Fibroblast of upper back skin (primary cell): ENCODE measurements at places on chromosomes 6 and 20.

DNA sequence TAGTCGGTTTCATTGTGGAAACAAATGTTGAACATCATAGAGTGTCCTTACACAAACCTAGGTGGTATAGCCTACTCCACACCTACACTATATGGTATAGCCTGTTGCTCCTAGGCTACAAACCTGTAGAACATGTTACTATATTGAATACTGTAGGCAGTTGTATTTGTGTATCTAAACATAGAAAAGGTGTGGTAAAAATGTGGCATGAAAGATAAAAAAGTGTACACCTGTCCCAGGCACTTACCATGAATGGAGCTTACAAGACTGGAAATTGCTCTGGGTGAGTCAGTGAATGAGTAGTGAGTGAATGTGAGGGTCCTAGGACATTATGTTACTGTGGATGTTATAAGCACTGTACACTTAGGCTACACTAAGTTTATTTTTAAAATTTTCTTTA lies 103.0 kb downstream of the ZFAND3 start:
- DNase-seq: no peak

DNA sequence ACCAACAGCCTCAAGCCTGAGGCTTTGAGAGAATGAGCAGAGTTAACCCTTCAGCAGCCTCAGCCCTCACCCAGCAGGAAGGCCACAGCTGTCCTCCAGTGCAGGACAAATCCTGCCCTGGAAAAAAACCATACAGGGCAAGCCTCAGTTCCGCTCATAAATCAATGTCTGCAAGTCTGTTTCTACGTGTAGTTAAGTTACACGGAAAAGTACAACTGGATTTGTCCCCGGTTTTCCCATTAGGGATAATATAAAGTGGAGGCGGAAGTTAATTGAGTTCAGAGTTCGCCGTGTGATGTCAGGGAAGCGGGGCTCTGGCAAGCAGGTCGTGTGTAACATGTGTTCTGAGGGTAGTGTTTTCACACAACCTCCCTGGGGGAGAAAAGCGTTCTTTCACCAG lies 44.2 kb upstream of the EYA2 start:
- no peak for DNase-seq

DNA sequence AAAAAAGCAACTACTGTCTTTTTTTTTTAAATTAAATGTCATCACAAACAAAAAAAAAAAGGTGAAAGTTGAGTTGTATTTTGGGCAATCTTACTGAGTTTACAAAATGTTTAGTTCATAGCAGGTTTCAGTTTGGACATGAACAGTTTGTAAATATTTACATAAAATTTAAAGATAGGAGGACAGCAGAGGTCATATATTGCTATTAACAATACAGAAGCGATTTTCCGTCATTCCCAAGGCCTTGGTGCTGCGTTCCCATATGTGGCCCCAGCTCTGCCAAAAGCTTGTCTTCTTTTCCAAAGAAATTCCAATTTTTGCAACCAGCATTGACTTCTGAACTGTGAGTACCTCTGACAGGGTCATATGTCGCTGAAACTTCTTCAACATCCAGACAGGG lies 5.1 kb downstream of the BACH2 start:
- DNase-seq: no peak

- peak; percentile 28 for DNase-seq
These were observed 145.6 kb upstream of the MANEA start for GRCh38 chr6:95431637-95432228.

- no peak for DNase-seq
These were observed 25.3 kb downstream of the CTCFL start for GRCh38 chr20:57499676-57500075.

DNA sequence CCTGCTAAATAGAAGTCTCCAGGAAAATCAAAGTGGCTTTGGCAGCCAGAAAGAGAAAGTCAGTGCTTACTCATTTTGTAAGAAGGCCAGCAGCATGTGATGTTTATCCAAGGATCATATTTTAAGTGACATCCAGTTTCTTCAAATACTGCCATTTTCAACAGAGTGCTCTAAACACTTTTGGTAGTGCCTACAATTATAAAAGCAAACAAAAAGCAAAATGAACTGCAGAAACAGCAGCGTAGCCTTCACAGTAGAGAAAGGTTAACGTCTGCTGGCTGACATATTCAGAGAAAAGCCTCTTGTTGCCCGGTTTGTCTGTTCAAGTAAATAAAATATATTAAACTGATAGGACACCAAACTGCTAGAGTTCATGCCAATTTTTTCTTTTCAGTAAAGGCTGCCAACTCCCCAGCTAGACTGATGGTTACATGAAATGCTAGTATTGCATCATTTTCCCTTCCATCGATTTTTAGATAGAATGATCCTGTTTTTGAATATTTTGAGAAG lies 705.7 kb upstream of the SLC35B3 start:
- peak; percentile 33 for DNase-seq

GRCh38 chr20:15890407-15890982 lies 682.8 kb downstream of the KIF16B start:
- DNase-seq: peak; percentile 51

DNA sequence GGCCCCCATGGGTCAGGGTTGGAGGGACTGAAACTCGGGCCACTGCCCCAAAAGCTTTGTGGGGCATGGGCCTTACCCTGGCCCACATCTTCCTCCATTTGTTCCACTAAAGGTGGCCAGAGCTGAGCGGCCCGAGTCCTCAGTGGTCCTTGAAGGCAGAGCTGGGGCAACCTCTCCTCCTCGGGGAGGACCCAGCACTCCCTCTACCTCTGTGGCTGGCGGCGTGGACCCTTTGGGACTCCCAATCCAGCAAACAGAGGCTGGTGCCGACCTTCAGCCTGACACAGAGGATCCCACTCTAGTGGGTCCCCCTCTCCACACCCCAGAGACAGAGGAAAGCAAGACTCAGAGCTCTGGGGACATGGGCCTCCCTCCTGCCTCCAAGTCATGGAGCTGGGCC lies 9.3 kb downstream of the LPIN3 start:
- DNase-seq: no peak

- no peak for DNase-seq
These were observed 9.8 kb downstream of the SLC17A5 start for GRCh38 chr6:73644030-73644429.

DNA sequence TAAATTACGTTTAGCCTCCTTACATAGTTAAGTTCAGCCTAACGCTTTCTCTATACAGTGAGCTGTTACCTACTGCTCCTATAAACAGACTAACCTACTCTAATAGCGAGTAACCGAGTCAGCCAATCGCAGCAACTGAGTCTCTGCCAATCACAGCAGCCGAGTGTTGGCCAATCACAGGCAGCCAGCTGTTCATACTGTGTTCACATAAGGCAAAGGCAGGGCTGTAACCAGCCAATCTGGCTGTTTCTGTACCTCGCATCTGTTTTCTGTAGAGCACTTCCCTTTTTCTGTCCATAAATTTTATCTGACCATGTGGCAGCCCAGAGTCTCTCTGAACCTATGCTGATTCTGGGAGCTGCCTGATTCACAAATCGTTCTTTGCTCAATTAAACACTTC lies 263.9 kb upstream of the JARID2 start:
- DNase-seq: no peak

DNA sequence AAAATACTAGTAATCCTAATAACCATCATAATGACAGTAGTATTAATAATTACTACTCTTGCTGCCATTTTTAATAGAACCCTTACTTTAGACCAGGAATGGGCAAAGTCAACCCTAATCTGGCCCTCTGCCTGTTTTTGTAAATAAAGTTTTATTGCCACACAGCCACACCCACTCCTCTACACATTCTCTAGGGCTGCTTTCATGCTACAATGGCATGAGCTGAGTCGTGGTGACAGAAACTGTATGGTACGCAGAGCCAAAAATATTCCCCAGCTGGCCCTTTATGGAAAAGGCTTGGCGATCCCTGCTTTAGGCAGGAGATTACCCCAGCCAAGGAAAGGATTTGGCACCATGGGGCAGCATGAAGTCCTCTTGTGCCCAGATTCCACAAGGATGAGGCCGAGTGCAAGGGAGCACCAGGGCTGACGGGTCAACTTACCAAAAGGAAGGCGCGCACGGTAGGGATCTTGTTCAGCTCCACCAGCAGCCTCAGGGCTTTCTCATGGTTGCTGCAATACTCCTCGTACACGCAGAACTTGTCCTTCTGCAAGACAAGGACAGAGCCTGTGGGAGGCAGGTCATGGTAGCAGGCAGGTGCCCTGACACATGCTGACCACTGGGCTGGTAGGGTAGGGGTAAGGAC lies 93.6 kb downstream of the PREX1 start:
- DNase-seq: no peak

GRCh38 chr6:12749531-12750379 lies 33.2 kb downstream of the PHACTR1 start:
- DNase-seq: no peak

GRCh38 chr6:46296586-46296985 lies 125.8 kb upstream of the ENPP5 start:
- no peak for DNase-seq

GRCh38 chr6:7050004-7050403 lies 57.8 kb upstream of the RREB1 start:
- DNase-seq: no peak

- DNase-seq: no peak
These were observed 101.5 kb upstream of the DUSP22 start for GRCh38 chr6:190596-191395.

- no peak for DNase-seq
These were observed 22.7 kb upstream of the ZDHHC14 start for GRCh38 chr6:157358287-157358686.

GRCh38 chr6:164185471-164185871 lies 771.0 kb downstream of the QKI start:
- no peak for DNase-seq

GRCh38 chr6:159729598-159730331 lies 2.5 kb downstream of the WTAP start:
- no peak for DNase-seq

- no peak for DNase-seq
These were observed 3.2 kb upstream of the SIRPA start for GRCh38 chr20:1892119-1892385.

- no peak for DNase-seq
These were observed 29.6 kb downstream of the PCNA start for GRCh38 chr20:5090191-5090590.

GRCh38 chr6:15763837-15764236 lies 101.0 kb upstream of the DTNBP1 start:
- peak; percentile 78 for DNase-seq

DNA sequence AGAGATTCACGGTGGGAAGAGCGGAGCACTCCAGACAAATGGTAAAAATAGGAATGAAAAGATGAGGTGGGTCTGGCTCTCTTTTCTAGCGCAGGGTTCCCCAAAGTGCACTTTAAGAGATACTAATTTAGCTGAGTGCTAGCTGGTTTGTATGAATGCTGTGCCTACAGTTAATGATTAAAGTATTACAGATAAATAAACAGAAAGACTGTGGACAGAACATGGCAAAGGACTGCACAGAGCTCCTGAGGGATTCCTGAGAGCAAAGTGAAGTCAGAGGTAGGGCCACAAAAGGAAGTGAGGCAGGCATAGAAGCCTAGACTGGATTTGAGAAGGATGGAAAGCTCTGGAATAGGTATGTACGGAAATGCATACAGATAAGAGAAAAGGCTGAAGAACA lies 114.5 kb downstream of the INSM1 start:
- no peak for DNase-seq

DNA sequence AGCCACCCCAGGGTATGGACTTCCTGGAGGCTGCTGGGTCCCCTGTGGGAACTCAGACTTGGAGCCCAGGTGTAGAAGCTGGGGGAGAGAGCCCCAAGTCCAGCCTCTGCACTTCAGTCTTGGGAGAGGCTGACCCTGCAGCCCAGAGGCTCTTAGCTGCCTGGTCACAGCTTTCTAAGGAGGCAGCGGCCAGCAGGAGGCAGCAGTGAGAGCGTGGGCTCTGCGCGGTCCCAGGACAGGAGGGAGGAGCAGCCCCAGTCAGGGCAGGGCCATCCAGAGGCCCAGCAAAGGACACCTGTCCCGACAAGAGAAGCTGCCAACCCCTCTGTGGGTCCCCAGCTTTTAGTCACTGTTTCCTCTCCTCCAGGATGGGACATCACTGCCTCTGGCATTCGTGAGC lies 9.4 kb downstream of the TREML2 start:
- DNase-seq: no peak

DNA sequence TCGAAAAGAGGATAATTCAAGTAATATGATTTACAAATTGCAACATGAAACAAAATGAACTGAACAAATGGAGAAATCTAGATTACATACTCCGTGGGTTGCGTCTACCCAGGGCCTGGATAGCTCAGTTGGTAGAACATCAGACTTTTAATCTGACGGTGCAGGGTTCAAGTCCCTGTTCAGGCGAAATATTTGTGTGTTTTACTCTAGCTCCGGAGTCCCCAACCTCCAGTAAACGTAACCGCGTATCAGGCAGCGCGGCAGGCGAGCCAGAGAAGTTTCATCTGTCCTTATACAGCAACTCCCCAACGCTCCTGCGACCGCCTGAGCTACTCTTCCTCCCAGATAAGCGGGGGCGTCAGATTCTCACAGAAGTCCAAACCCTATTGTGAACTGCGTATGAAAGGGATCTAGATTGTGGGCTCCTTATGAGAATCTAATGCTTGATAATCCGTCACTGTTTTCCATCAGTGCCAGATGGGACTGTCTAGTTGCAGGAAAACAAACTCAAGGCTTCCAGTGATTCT lies 176.1 kb downstream of the TRIM27 start:
- DNase-seq: peak; percentile 68

- DNase-seq: no peak
These were observed 203.2 kb downstream of the MOXD1 start for GRCh38 chr6:132198040-132198439.

DNA sequence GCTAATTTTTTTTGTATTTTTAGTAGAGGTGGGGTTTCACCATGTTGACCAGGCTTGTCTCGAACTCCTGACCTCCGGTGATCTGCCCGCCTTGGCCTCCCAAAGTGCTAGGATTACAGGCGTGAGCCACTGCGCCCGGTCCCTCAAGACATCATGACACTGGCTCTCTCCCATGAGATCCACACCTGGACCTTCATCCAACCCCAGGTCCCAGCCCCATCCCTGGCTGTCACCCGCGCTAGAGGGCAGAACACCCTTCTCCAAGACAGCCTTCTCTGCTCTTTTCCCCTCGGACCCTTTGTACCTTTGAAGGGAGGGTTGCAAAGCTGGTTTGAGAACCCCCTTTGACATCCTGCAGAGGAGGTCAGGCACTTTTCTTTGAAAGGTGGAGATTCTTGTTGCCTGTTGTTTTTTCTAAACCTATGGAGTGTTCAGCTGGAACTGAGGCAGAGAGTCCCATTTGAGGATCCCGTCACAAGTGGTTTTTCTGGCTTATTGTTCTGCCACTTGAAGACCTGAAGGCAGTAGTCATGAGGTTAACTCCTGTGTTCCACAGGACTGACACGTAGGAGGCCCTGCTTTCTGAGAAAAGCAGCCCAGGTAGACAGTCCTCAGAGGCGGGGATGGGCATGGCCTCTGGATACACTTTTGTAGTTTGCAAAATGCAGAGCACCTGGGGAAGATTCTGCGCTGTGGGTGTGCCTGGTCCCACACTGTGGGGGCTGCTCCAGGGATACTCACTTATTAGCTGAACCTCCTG lies 171.1 kb upstream of the SNX9 start:
- DNase-seq: no peak
